Inflammatory macrophage treated with lipopolysaccharide for 4 hours (primary cell): ENCODE measurements at places on chromosomes 16 and 17.
A peak's percentile ranks its signal among the peaks of the same experiment; 100 is the strongest.

- no peak for DNase-seq
Observed at GRCh38 chr17:28253663-28254062, 65.3 kb upstream of the TMEM97 start.

GRCh38 chr17:7263801-7264078, 1.5 kb upstream of the CLDN7 start:
- DNase-seq, result no peak

GRCh38 chr16:88856122-88856827, 472 bp downstream of the GALNS start:
- no peak for DNase-seq

DNA sequence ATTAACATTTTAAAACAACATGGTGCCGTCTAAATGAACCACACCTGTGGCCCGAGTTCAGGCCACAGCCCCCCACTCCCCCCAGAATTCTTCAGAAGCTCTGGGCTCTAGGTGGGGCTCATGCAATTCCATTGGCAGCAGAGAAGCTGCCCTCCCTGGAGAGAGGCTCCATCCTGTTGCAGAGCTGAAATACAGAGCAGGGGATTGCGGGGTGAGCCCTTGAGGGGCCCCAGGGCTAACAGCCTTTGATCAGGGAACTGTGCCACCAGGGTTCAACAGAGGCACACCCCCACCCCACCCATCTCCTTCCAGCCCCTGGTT, 69.3 kb downstream of the ABR start:
- DNase-seq, result no peak

- DNase-seq, result no peak
Observed at GRCh38 chr17:15382914-15383313, 41.5 kb upstream of the TEKT3 start.

DNA sequence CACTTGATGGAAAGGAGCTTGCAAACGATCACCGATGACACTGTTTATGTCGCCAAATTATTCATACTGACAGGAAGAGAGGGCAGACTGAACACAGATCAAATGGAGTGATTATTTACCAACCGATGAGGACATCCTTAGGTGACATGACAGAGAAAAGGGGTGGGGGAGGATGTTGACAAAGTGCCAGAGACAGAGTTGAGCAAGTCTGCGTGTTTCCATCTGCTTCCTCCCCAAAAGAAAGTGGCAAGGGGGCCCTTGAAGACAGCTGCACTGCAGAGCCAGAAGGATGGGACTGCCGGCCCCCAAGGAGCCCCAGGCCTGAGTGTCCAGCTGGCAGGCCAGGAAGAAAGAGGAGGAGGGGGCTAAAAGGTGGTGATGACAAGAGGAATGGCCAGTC, 191.0 kb upstream of the RPL38 start:
- DNase-seq, result peak; percentile 6

DNA sequence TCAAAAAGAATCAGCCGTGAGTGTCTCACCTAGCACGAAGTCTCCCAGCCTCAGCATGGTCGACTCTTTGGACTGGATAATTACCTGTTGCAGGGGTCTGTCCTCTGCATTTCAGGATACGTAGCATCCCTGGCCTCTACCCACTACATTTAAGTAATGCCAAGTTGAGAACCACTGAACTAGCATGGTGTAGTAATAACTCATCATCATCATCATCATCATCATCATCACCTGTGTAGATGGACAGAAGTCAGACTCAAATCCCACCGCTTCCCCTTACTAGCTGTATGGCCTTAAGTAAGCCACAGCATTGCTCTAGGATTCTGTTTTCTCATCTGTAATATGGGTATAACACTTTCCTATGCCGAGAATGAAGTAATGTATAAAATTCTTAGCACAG, 373.1 kb upstream of the XYLT1 start:
- no peak for DNase-seq

DNA sequence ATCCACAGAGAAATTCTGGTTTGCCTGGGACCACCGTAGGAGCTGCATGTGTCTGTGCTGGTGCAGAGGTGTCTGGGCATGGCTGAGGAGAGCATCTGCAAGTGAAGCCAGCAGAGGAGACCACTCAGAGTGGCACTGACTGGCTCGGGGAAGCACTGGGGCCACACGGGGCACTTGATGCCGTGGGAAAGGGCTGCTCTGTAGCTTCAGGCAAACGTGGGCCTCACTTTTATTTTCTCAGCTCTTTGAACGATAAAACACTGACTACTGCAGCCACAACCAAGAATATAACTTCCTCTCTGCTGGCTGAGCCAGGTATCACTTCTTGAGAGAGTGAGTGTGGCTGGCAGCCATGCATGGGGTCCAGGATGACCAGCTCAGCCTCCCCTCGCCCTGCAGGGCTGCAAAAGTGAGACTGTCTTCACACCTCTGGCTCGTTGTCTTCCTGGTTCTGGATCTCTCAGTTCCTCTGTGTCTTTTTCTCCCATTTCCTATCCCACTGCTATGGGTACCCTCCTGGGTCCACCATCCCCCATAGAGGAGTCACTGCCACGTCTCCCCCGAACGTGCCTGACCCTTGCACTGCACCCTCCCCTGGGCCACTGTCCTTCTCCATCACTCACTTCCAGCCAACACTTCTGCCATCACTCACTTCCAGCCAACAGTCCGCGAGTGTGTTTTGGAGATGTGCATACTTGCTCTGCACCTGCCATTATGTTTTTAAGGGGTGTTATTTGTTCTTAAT, 201.4 kb upstream of the CHMP6 start:
- DNase-seq, result no peak

GRCh38 chr16:86926181-86927094, 348.1 kb downstream of the FOXL1 start:
- no peak for DNase-seq

DNA sequence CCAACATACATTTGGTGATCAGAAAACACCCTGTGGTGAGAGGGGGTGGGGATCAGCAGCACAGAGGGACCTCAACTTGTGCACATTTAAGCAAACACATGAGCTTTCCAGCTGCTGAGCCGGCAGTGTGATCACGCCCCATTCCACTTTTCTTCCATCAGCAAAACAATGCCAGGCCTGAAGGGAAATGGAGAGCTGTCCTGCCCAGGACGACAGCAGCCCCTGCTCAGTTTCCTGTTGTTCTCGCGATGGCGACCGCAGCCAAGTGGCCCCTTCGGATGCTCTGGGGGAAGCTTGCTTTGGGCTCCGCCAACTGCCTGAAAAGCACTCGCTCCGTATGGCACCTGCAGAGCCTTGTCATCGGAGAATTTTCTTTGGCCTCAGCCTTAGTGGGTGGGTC, 272.3 kb downstream of the FOXL1 start:
- DNase-seq, result no peak

DNA sequence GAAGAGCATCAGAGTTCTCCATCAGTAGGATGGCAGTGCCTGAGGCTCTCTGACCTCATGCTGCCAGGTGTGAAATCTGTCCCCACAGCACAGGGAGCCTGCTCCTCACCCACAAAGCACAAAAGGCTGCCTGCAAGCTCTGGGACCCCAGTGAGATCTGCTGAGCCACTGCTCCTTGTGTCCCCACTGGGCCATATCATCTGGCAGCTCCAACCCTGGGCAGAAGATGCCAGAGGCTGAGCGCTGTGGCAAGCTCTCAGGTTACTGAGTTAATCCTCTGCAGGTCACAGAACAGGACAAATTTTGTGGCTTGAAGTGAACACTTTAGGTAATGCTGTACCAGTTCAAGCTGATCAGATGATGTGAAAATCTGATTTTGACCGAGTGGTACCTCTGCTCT, 26.7 kb upstream of the ERN1 start:
- no peak for DNase-seq

DNA sequence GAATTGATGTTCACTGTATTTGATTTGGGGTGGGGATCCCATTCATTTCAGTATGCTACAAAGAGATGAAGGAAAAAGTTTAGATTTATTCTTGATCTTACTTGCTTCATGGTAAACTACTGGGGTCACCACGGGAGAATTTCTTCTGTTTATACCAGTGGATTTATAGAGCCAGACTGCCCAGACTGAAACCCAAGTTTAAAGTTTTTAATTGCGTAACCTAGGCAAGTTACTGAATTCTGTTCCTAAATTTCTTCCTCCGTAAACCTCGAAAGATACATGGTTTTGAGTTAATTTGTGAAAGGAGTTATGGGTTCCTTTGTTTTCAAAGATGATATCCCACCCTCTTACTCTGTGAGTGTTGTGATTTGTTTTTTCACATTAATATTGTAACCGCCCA, 26.4 kb downstream of the PIGL start:
- no peak for DNase-seq

DNA sequence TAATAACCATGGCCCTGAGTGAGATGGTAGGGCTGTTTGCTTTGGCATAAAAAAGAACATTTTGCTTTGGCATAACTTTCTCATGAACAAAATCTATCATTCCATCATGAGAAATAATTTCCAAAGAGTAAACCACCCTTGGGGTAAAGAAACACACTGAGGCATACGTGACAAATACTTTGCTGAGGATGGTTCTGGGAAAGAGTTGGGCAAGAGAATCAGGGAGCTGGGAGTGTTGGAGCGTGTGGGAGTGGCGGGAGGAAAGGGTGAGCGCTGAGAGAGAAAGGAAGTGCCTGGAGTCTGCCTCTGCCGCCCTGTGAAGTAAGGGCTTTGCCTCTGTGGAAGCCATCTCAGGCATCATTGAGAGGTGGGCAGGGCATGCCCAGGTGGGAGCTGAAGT, 60.2 kb upstream of the ARHGAP44 start:
- DNase-seq, result no peak

DNA sequence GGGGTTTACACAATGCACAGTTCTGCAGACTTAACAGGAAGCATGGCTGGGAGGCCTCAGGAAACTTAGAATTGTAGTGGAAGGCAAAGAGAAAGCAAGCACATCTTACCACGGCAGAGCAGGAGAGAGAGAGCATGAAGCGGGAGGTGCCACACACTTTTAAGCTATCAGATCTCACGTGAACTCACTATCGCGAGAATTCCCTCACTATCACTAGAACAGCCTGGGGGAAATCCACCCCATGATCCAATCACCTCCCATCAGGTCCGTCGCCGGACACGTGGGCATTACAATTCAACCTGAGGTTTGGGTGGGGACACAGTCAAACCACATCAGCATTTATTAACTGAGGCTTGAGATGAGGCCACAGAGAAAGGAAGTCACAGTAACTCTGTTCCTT, 326.7 kb downstream of the C16orf95 start:
- DNase-seq, result no peak

DNA sequence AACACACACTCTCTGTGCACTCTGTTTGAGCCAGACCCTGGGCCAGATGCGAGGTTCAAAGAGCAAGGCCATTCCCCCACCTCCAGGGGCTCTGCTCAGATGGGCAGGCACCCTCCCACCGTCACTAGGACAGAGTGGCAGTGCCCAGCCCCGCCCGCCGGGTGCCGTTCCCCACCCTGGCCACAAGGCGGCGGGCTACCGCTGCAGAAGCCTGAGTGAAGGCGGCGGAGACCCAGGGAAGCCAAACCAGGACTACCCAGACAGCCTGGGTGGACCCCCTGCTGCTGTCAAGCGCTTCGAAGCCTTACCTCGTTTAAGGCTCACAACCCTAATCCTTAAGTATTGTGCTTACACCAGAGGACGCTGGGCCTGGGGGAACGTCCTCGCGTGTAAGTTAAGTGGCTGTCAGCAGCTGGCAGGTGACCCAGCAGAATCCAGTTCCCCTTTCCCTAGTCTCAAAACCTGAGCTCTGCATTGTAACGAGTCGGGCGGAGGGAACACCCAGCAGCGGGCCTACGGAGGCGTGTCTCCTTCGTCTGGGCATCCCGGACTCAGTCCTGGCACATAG, 4.5 kb downstream of the ARHGAP27 start:
- peak; percentile 68 for DNase-seq
